Epithelial cell of esophagus (primary cell): ENCODE measurements at places on chromosomes 6 and 20.
A peak's percentile ranks its signal among the peaks of the same experiment; 100 is the strongest.

- no peak for DNase-seq
Measured at GRCh38 chr6:114608091-114608490, 265.3 kb upstream of the HS3ST5 start.

- DNase-seq = no peak
Measured at GRCh38 chr6:14386263-14386662, 268.7 kb downstream of the CD83 start.

- DNase-seq = no peak
Measured at GRCh38 chr6:144715344-144715743, 430.2 kb downstream of the UTRN start.

GRCh38 chr20:1430004-1430451 lies 36.6 kb downstream of the NSFL1C start:
- peak; percentile 46 for DNase-seq

DNA sequence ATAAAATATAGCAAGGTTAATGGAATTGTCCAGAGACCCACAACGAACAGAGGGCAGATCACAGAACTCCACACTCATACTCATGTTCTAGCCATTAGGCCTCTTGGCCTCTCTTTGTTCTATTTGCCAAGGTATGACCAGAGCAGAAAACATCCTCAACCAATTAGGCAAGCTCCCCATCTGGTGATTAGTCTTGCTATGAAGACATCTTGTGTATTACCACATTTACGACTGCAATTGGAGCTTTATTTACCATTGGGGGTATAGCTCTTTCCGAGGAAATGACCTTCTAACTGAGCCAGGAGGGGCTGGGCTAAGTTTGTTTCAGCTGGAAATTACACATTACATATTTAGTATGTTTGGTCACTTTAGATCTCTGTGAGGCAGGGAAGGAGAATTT lies 593.9 kb downstream of the CD109 start:
- no peak for DNase-seq

DNA sequence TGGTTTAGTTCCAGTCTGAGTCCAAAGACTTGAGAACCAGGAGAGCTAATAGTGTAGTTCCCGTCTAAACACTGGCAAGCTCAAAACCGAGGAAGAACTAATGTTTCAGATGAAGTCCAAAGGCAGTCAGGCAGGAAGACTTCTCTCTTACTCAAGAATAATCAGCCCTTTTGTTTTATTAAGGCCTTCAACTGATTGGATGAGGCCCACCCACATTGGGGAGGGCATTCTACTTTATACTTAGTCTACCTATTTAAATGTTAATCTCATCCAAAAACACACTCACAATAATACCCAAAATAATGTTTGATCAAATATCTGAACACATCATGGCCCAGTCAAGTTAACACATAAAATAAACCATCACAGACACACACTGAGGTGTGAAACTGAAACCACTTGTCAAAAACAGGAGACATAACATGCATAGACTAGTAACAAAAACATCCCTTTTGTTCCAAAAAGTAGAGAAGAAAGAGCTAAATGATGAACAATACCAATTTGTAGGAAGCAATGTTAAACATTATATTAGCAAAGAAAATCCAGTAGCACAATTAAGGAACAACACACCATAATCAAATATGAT lies 50.2 kb upstream of the SENP6 start:
- DNase-seq = no peak

- DNase-seq = no peak
Measured at GRCh38 chr6:63348836-63349235, 29.1 kb upstream of the LGSN start.

- no peak for DNase-seq
Measured at GRCh38 chr6:166281104-166281503, 27.1 kb downstream of the PRR18 start.

GRCh38 chr6:75285283-75285639 lies 669 bp upstream of the TMEM30A start:
- DNase-seq = peak; percentile 22

GRCh38 chr6:109166673-109167072 lies 71.4 kb downstream of the CEP57L1 start:
- DNase-seq = no peak

DNA sequence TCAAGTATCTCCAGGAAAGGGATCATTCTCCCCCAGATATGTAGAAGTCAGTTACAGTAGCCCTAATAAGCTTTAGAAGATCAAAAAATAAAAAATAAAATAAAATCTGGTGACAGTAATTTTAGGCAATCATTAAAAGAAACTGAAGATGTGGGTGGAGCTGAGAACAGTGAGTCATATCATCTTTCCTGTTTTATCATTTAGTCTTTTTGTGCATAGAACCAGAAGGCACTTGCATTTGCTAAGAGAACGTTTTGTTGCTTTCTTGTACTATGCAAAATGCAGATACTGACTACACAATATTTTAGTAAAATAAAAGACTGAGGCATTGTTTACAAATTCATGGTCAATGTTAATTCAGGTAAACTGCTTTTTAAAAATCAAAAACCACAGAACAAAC lies 497.4 kb upstream of the EPHA7 start:
- DNase-seq = no peak

DNA sequence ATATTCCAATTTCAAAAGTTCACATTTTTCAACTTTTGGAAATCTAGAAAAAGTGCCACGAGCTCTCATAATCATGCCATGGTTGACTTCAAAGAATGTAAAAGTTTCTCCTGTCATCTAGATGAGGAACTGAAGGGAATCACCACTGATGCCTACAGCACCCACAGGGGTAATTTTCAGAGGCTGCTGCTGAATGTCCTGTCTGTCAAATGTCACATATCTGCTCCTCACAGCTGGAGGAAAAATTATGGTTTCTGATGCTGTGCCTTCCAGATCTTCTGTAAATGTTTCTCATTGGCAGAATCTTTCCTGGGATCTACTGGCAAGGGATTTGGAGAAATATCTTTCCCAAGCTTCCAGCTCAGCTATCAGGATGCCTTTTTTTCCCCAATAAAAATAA lies 32.5 kb upstream of the TRERF1 start:
- no peak for DNase-seq

- DNase-seq = no peak
Measured at GRCh38 chr20:25083773-25084625, 2.1 kb upstream of the VSX1 start.

GRCh38 chr6:90083891-90084290 lies 189.6 kb downstream of the GJA10 start:
- DNase-seq = no peak

- no peak for DNase-seq
Measured at GRCh38 chr20:63483834-63484233, 11.4 kb upstream of the KCNQ2 start.

DNA sequence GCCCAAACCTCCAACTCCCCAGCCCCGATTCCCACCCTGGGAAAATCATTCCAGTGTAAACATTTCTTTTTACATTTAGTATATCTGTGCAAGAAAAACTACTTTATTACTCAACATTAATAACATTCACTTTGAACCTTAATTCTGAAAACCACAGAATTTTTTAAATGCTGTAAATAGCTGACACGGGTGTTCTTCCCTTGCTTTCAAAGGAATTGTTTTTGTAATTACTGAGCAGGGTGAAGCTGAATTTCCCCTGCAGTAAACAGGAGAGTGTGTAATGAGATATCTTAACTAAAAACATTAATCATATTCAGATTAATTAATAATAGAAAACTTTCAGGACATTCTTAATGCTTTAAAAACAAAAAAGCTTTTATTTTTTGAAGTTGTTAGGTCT lies 99.3 kb upstream of the CITED2 start:
- DNase-seq = no peak

GRCh38 chr20:433300-433975 lies 25.3 kb downstream of the RBCK1 start:
- DNase-seq = peak; percentile 65

GRCh38 chr20:5844063-5844681 lies 94.0 kb downstream of the SHLD1 start:
- peak; percentile 41 for DNase-seq

DNA sequence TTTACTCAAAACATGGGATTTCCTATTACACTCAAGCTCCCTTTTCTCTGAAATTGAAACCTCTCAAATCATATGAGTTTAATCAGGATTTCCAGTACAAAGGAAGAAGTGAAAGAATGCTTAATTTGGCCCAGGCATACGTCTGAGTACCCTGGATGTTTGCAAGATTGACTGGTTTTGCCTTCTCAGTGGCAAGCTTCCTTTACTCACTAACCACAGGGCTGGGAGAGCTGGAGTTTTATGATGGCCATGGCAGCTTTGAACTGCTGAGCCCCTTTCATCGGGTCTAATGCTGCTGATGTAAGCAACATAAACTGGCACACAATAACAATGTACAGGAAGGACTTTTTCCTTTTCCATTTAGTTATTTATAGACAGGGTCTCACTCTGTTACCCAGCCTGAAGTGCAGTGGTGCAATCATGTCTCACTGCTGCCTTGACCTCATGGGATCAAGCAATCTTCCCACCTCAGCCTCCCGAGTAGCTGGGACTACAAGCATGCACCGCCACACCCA lies 194.8 kb downstream of the SLC35F1 start:
- no peak for DNase-seq
